ENCODE measurements at places on chromosomes 3 and 15.

DNA sequence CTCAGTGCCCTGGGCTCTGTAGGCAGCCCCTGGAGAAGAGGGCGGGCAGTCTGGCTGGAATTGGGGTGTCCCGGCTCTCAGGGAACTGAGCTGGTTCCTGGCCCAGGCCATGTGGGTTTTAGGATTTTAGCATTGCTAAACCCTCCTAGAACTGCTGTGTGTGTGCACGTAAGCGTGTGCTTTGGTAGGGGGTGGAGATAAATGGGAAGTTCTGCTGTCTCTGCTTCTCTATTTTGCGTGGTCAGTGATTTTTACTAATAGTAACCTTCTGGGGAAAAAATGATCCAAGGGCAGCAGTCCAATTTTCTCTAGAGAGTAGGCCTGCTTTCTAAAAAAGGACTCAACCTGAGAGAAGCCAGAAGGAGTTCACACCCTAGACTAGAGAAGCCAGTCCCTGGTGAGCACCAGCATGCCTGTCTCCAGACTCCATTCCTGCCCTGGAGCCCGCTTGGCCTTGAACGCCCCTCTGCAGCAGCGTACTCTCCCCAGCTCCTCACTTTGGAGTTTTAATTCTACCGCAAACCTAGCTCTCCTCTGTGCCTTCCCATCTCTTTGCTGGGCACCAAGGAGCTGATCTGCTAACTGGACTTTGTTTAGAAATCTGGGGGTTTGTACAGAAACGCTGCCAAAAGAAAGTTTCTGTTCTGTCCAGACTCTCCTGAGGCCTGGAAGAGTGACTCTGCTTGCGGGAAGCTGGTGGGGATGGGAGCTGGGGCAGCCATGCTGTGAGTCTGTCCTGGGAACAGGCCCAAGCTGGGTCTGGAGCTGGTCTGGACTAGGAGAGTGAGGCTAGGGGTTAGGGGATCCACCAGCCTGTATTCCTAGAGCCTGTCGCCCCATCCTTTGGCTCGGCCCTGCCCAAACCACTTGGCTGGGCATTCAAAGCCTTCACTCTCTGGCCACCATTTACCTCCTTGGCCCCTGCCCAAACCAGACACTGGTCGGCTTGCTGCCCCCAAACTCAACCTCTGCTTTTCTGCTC is 19.7 kb downstream of the CORO2B start:
- DNase-seq = no peak

- DNase-seq = no peak
Measured at GRCh38 chr3:122088531-122088930, 33.4 kb downstream of the CD86 start.

- DNase-seq = no peak
Measured at GRCh38 chr15:41969851-41970431, 2.4 kb downstream of the EHD4 start.

GRCh38 chr3:56940321-56940720 is 120.1 kb upstream of the SPATA12 start:
- DNase-seq = no peak

DNA sequence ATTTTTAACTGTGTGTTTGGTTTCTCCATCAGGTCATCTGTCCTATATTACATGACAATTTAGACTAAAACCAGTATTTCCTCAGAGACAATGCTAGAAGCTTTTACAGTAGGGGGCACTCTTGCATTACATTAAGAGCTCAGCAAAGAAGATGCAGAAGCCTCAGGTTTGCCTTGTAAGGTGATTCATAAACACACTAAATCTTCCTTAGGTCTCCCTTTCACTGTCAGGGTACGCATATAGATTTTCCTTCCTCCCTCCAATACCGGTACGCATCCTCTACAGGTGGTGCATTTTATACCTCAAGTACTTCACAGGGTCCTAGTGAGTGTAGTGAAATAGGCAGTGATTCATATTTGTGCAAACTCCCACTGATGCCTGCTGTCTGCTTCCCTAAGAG is 46.5 kb downstream of the CD86 start:
- DNase-seq = peak; percentile 71

DNA sequence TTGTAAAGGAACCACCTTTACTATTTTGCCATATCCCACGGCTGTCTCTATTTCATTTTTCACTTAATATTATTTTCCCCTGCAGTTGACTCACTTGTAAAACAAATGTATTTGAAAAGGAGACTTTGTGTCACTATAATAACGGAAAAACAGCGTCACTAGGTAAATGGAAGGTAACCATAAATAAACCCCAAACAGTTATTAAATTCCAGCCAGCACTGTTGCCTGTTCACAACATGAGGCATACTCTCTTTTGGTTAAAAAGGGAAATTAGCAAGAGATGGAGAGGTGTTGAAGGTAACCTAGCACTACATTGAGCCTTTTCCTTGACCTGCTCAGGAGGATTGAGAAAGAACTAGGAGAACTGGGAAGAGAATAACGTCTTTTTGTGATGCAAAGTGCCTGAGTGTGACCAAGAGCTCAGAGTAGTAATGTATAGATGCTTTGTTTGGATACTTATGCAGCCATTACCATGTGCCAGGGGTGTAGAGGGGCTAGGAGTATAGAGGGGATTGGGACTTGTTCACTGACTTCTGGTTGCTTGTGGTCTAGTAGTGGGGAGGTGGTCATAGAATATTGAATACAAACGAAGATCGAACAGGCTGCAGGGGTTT is 19.6 kb downstream of the FLNB start:
- DNase-seq = no peak

DNA sequence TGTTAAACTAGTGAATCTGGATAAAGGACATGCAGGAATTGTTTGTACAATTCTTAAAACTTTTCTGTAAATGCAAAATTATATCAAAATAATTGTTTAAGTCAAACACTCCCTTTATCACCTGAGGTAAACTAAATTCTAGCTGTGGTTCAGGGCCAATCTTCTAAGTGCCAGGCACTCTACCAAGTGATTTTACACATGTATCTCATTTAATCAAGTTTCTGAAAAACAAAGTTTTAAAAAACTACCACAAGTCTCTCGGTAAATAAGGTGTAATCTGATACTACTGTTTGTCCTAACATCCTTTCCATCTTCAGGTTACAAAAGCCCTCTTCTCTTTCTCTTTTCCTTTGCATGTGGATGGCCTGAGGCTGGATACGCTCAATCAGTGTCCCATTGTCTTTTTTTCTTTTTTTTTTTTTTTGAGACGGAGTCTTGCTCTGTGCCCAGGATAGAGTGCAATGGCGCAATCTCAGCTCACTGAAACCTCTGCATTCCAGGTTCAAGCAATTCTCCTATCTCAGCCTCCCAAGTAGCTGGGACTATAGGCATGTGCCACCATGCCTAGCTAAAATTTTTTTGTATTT is 19.3 kb downstream of the IFT80 start:
- no peak for DNase-seq

DNA sequence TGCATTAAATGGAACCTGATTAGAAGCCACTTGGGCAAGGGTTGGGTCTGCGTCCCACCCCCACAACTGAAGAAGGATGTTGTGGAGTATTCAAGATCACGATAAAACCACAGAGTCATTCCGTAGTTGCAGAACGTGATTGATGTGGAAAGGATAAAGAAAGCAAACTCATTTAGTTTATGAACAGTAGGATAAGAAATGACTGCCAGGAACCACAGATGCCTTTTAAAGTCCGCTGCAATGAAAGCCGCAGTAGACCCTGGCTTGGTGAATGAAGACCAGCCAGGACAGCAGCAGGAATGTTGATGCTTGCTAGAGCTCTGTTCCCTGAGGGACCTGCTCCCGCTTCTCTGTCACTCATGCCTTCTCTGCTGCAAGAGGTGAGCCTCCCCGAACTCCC is 111.5 kb downstream of the GABRG3 start:
- no peak for DNase-seq

- DNase-seq = no peak
Measured at GRCh38 chr15:37941779-37942178, 7.3 kb downstream of the TMCO5A start.

GRCh38 chr15:64045101-64045435 is 1.2 kb downstream of the DAPK2 start:
- no peak for DNase-seq

- DNase-seq = no peak
Measured at GRCh38 chr15:68340726-68341671, 63.5 kb downstream of the FEM1B start.
